ENCODE measurements at places on chromosomes 1 and 21.

DNA sequence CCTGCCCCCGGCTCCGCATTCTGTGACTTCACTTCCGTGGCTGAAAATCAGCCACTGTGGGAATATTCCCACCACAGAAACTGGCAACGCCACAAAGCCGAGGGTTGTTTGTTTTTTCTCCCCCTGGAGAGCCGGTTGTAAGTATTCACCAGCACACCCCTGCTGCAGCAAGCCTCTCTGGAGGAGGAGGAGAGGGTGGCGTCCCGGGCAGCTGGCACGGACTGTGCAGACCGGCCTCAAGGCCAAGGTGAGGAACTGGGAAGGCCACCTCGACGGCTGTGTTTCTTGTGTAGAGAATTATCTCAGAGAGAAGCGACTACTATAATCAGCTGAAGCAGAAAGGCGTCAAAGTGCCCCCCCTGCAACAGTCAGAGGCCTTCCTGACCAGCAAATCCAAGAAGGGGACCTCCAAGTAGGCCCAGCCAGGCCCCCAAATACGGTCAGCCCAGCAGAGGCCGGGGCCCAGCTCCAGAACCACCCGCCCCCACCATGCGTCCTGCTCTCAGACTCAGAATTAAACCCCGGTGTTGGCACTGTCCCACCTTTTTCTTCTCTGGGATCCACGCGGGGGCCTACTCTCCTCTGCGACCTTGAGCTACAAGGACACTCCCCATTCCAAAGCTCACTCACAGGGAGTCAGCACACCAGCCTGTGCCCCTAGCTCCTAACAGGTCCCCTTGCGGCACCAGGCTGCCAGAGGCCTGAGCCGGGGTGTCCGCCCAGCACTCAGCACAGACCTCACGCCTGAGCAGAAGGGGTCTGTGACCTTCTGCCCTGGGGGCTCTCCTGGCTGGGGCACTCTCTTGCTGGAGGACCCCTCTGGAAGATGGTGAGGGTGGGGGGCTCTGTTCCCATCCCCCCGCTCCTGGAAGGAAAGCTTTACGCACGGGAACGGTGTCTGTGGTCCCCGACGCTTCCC is 1.2 kb upstream of the SMIM1 start:
- DNase-seq = no peak

- no peak for DNase-seq
Measured at GRCh38 chr1:51324251-51325010, 5.9 kb downstream of the TTC39A start.

DNA sequence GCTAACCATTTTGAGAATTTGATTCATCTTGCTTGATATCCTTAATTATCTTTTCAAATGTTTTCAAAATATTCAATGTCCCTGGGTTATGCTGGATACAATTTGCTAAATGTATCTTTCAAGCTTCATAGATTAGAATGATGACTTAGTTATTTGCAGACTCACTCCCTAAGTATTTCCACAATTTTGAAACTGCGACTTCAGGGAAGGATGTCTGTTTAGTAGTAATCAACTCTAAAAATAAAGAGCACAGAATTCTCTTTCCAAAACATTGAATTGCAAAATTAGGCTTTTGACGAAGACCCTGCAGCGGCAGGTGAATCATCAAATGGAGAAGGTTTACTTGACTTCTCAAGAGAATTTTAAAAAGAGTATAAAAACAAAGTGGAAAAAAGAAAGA is 14.2 kb downstream of the RGS1 start:
- no peak for DNase-seq

GRCh38 chr21:41247561-41248545 is 68.7 kb upstream of the FAM3B start:
- DNase-seq = no peak

- DNase-seq = no peak
Measured at GRCh38 chr1:115458426-115459114, 120.5 kb upstream of the NGF start.

- DNase-seq = no peak
Measured at GRCh38 chr1:62906428-62906886, 122.5 kb downstream of the ATG4C start.

GRCh38 chr1:227808566-227808965 is 6.9 kb upstream of the PRSS38 start:
- DNase-seq = no peak

- no peak for DNase-seq
Measured at GRCh38 chr21:31987696-31988095, 114.9 kb downstream of the HUNK start.

- no peak for DNase-seq
Measured at GRCh38 chr1:74161497-74161896, 36.5 kb downstream of the LRRIQ3 start.

DNA sequence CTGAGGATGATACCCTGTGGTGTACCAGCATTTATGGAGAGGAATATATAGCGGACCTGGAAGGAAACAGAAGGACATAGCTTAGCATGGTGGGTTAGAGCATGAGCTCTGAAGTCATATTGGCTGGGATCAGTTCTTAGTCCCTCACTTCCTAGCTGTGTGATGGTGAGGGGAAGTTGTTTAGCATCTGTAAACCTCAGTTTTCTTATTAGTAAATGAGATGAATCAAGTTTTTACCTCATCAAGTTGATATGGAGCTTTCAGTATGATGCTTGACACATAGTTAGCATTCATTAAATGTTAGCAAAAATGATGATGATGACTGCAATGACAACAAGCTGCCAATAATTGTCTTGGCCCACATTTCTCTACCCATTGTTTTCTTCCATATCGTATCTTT is 84.8 kb downstream of the NEK7 start:
- no peak for DNase-seq

DNA sequence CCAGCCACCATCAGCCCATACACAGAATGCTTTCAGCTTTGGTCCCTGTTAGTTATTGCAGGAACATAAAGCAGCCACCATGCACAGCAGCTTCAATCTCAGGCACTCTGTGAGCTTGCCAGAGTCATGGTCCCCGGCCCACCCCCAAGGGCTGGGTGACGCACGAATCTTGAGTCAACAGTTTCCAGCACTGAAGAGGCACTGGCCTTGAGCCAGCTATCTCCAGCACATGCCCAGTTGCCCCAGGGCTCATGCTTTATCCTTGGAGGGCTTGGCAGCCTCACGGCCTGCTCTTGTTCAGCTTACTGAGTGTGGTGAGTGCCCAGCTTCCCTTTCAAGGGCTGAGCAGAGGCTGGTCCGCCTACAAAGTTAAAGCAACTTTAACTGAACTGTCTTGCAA is 200.7 kb upstream of the RAB4A start:
- DNase-seq = no peak

All from stimulated activated CD8-positive, alpha-beta memory T cell treated with anti-CD3 and anti-CD28 coated beads, Interleukin-7, amount 100 ng/mL, for 1 hour (primary cell).